ENCODE measurements at places on chromosomes 16 and 17. TPM values are rescaled to one million over a fixed set of nuclear protein-coding genes. Genes with fewer than 3 reads are reported as not detected.

RNF227 gene
- total RNA-seq = 7.5 TPM

LDHD gene
- 1.6 TPM for total RNA-seq

LRRC46 gene
- not detected for total RNA-seq

DLG4 gene
- total RNA-seq = 155 TPM

ZNF764 gene
- total RNA-seq = 13.8 TPM

HSD17B2 gene
- not detected for total RNA-seq

GDPD3 gene
- 1.9 TPM for total RNA-seq

MYO15A gene
- 9.4 TPM for total RNA-seq

PMFBP1 gene
- 1.6 TPM for total RNA-seq

TBC1D3C gene
- total RNA-seq = 1.9 TPM

ZNF263 gene
- 55.7 TPM for total RNA-seq

MYH2 gene
- total RNA-seq = not detected

KRT32 gene
- total RNA-seq = not detected

KRT17 gene
- total RNA-seq = not detected

COX6A2 gene
- total RNA-seq = not detected

SP2 gene
- 1.3 TPM for total RNA-seq

NFATC3 gene
- total RNA-seq = 26.6 TPM

PPY gene
- total RNA-seq = not detected

PMM2 gene
- total RNA-seq = 14.7 TPM

SNAI3 gene
- total RNA-seq = not detected

CHD9 gene
- 288 TPM for total RNA-seq

CLDN9 gene
- not detected for total RNA-seq

SLC52A1 gene
- total RNA-seq = not detected

Measured in parietal lobe (tissue), 2 donors.